ENCODE measurements at places on chromosomes 2 and 18.

- no peak for DNase-seq
Measured at GRCh38 chr2:100619951-100620350, 57.2 kb downstream of the PDCL3 start.

DNA sequence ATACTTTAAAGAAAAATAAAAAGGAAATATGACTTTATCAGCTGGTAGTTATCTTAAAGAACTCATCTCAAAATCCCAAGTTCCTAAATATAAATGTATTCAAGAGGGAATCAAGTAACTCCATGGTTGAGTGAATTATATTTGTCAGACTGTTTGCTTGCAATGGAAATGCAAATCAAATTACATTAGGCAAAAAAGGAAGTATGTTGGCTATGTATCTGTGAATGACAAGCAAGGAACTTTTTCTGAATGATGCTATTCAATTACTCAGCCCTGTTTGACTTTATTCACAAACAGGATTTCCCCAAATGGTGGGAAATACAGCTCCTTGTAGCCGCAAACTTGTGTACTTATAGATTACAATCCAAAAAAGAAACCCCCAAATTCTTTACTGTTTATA is 309.1 kb downstream of the ARL6IP6 start:
- DNase-seq, result no peak

DNA sequence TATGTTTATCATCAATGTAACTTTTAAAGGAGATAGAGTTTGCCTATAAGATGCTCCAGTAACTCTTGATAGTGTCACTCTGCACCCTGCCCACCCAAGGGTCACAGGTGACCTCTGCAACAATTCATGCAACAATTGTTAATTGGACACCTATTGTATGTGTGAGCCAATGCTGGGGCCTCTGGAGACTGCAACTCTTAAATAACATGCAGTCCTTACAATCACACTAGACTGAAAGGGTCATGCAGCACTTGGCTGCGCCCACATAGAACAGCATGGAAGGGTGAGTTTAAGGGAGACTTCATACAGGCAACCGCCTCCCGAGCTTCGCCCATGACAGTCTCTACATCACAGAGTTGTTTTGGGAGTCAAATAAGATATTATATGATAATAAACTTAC is 137.1 kb upstream of the TWIST2 start:
- no peak for DNase-seq

- no peak for DNase-seq
Measured at GRCh38 chr2:239696559-239697207, 295.9 kb upstream of the HDAC4 start.

GRCh38 chr2:171081649-171082111 is 79.0 kb downstream of the TLK1 start:
- no peak for DNase-seq

- DNase-seq, result no peak
Measured at GRCh38 chr2:76444732-76445131, 734.0 kb upstream of the GCFC2 start.

DNA sequence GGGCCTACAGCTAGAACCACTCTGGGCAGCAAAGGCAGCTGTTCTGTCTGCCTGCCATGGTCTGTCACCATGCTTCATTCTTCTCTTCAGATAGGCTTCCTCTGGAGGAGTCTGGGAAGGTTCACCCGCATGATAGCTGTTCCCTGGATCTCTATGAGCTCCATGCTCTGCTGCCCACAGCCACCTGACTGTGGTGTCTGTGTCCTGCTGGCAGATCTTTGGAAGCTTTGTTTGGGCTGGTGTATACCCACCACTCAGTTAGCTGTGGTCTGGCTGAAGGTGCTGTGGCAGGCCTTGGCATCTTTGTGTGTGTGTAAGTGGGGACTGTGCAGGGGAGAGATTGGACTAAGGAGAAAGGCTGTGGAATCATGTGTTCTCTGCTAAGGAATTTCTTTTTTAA is 23.4 kb downstream of the MYO1B start:
- DNase-seq, result no peak

- DNase-seq, result peak; percentile 41
Measured at GRCh38 chr18:57959278-57959677, 84.7 kb upstream of the NEDD4L start.

DNA sequence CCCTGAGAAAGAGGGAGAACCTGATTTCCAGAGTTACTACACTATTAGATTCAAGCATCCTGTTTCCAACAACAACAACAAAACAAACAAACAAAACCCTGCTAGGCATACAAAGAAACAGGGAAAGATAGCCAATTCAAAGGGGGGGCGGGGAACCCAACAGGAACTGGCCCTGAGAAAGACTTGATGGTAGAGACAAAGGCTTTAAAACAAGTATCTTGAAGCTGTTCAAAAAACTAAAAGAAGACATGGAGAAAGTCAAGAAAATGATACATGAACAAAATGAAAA is 147.1 kb downstream of the THADA start:
- no peak for DNase-seq

- DNase-seq, result no peak
Measured at GRCh38 chr2:39488450-39488849, 51.4 kb upstream of the MAP4K3 start.

- DNase-seq, result no peak
Measured at GRCh38 chr18:77206676-77207374, 42.8 kb upstream of the GALR1 start.

GRCh38 chr2:143493339-143493738 is 364.1 kb downstream of the ARHGAP15 start:
- no peak for DNase-seq

- DNase-seq, result no peak
Measured at GRCh38 chr18:4035521-4035920, 419.6 kb downstream of the DLGAP1 start.

DNA sequence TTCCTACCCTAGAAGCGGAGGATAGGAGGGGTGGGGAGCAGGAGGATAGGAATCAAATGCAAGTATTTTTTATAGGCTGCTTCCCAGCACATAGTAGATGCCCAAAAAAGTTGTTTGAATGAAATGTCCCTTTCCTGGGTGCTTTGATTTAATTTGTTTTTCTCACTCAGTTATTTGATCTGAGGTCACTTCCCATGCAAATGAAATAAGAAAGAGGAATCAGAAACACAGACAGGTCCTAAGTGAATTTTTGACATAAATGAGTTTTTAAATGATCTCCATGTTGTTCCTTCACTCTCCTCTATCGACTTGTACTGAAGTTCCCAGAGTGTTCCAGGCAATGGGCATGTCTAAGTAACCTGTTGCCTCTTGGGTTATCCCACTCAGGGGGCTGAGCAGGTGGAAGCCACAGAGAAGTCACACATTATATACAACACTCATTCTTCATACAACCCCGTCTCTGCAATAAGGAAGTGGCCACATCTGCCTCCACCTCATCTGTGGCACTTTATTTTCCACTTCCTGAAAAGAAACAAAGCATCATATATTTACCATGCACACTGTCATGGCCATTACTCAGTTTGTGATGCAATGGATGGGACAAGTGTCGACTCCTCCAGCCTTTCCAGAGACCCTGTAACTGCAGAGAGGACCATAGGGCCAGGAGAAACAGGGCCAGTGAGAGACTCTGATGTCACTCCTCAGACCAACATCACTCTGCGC is 81.9 kb upstream of the ZNF397 start:
- peak; percentile 30 for DNase-seq

- no peak for DNase-seq
Measured at GRCh38 chr18:10027461-10027860, 113.6 kb downstream of the VAPA start.

DNA sequence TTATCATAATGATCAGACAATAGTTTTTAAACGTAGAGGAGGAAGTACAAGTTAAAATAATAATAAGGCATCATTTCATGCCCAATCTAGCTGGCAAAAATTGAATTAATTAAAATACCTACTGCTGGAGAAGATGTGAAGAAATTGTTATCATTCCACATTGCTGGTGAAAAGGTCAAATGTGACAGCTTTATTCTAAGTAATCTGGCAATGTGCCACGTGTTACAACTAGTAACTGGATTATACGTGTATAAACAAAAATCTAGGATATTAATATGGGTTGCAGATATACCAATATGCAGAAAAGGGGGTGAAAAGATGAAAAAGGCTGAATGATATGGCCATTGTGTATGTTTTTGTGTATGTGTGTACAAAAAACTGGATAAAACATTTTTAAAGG is 32.4 kb downstream of the SMAD2 start:
- no peak for DNase-seq

GRCh38 chr18:46343931-46344372 is 239.8 kb downstream of the HAUS1 start:
- DNase-seq, result peak; percentile 67

GRCh38 chr18:26553943-26554342 is 5.6 kb upstream of the KCTD1 start:
- no peak for DNase-seq

GRCh38 chr2:200725596-200725995 is 86.1 kb upstream of the BZW1 start:
- DNase-seq, result no peak

DNA sequence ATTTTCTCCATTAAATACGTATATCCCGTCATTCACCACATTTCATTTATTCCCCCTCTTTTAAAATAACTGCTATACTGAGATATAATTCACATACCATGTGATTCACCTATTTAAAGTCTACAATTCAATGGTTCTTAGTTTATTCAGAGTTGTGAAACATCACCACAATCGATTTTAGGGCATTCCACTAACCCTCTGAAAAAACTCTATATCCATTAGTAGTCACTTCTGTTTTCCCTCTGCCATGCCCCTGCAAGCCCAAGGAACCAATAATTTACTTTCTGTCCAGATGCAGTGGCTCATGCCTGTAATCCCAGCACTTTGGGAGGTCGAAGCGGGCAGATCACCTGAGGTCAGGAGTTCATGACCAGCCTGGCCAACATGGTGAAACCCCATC is 95.5 kb upstream of the FZD5 start:
- no peak for DNase-seq

- no peak for DNase-seq
Measured at GRCh38 chr2:65706411-65706810, 274.0 kb upstream of the SPRED2 start.

GRCh38 chr2:119826370-119826961 is 66.7 kb downstream of the PTPN4 start:
- DNase-seq, result peak; percentile 28
